ENCODE measurements at places on chromosomes 5 and 9.

DNA sequence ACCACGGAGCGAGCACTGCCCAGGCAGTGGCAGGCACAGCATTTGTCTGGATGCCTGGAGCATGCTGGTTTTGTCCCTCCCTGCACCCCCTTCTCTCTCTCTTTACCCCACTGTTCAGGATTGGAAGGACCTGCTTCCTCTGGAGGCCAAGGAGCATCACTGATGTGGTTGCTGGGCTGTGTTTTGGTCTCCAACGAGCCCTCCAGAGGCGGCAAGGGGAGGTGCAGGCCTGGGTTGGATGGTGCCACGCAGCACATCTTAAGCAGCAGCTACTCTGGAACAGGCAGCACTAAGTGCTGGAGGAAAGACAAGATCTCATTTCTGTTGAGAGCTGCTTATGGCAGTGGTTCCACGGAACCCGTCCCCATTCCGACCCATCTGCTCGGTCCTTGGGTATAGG lies 139.6 kb downstream of the CMYA5 start:
- no peak for DNase-seq

GRCh38 chr5:122182491-122182921 lies 53.2 kb downstream of the ZNF474 start:
- DNase-seq = no peak

DNA sequence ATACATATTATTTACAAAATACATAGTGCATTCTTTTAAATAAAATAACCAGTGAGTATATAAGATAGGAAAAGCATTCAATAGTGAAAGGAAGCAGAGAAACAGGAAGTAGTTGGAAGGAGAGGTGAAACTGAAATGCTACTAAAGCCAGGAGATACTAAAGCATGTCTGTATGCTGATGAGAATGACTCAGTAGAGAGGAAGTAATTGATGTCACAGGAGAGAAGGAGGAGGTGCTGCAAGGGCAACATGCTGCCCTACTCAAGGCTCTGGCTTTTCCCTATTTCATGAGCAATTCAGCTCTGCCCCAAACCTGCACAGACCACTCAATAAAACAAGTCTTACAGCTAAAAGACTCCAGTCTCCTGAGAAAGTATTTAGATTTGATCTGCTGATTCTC lies 108.5 kb upstream of the TXNDC8 start:
- no peak for DNase-seq

GRCh38 chr5:81132381-81132780 lies 100.7 kb upstream of the CKMT2 start:
- DNase-seq = no peak

DNA sequence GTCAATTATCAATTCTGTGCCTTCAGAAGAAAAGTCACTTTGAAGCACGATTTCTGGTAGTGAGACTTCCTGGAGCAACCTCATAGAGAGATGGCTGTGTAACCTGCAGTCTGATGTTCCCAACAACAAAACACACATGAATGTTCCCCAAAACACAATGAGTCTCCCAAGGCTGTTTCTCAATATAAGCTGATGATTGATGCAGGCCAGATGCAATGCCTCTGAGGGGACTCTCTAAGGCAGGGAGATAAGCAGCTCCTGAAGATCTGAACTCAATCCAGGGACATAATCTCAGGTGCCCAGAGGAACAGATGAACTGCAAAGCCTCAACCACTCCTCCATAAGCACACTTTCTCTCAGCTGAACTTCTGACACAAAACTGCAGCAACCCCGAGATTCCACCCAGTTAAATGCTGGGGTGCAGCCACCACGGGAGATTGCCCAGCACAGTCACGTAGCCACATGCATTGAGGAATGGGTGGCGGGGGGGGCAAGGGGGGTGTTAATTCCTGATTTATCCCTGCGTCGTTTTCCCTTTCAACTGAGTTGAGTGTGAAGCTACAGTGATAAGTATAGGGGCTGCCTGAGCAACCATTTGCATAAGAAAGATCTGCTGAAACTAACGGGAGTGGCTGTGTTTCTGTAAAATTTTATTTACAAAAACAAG lies 122.7 kb upstream of the RASEF start:
- no peak for DNase-seq

DNA sequence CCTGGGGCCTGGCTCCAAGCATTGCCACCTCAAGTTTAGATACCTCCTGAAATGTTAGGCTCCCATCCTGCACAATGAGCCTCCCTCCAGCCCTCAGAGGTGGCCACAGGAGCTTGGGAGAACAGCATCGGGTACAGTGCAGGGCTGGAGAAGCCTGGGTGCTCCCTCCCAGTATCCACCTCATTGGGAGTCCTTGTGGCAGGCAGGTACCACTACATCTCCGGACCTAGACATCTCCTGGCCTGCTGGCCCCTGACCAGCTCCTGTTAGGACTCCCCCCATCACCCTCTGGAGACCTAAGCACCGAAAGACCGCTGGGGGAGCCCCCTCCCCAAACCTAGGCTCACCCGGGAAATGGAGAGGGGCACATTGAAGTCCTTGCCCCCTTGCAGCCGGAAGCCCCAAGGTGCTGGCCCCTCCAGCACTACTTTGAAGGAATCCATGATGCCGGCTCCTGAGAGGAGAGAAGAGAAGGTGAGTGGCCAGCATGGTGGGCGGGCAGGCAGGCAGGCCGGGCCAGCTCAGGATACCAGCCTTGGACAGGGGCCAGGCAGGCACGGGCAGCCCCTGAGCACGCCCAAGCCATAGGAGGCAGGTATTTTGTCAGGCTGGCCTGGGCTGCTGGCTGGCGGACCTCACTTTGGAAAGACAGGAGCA lies 1.2 kb downstream of the PDLIM7 start:
- peak; percentile 81 for DNase-seq

- DNase-seq = no peak
Measured at GRCh38 chr5:109935833-109936490, 246.2 kb downstream of the MAN2A1 start.

GRCh38 chr5:39498278-39498952 lies 73.6 kb upstream of the DAB2 start:
- DNase-seq = no peak

- DNase-seq = no peak
Measured at GRCh38 chr5:41834506-41834905, 35.7 kb downstream of the OXCT1 start.

GRCh38 chr9:95783426-95783975 lies 92.0 kb upstream of the ERCC6L2 start:
- peak; percentile 69 for DNase-seq

DNA sequence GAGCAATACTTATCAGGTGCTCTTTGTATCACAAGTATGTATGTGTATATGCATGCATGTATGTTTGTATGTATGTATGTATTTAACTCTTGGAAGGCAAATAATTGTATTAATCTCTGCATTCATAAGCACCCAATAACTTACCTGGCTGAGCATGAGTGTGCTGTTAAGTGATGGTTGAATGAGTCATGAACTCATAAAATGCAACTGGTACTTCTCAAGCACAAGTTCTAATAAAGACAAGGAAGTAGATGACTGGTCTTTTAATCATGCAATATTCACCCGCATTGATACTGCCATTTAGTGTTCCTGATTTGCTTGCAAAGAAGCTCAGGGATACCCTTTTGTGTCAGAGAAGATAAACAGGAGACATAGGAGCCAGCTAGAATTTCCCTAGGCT lies 204.9 kb upstream of the TRPM3 start:
- DNase-seq = no peak

- no peak for DNase-seq
Measured at GRCh38 chr5:88829054-88829453, 53.9 kb downstream of the MEF2C start.

GRCh38 chr9:750249-750967 lies 91.1 kb upstream of the DMRT1 start:
- no peak for DNase-seq

DNA sequence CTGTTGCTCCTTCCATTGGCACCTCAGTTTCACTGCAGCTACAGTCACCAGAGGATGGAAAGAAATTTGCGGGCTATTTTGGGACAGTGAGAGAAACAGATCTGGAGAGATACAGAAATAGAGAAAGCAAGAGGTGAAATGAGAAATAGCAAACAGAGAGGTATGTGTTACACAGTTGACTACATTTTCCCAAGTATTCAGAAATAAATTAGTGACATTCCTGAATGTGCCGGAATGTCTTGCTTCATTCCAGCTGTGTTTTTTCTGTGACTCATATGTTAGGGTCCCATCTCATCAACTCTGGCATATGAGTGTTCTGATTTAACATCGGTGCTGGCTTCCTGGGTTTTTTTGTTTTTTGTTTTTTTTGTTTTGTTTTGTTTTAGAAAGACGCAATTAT lies 63.8 kb upstream of the ZNF462 start:
- peak; percentile 6 for DNase-seq

DNA sequence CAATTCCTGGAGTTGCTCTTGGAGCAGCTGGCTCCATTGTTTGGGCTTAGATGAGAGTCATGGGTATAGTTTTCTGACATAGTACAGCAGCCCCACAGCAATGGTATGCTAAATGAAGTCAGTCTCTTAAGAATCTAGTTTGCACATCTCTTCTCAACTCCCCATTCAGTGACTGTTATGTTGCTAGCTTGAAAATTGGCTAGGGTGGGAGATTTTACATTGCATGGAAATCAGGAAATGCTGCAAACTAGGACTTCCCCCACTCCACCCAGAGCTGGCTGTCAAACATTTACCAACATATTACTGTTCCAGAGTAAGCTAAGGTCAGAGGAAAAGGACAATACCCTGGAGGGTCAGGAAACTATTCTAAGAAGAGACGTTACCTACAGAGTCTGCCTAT lies 17.6 kb upstream of the FCHO2 start:
- no peak for DNase-seq

GRCh38 chr9:99511723-99512122 lies 289.6 kb downstream of the SEC61B start:
- no peak for DNase-seq

GRCh38 chr5:21681911-21682310 lies 1171.2 kb downstream of the CDH12 start:
- no peak for DNase-seq

DNA sequence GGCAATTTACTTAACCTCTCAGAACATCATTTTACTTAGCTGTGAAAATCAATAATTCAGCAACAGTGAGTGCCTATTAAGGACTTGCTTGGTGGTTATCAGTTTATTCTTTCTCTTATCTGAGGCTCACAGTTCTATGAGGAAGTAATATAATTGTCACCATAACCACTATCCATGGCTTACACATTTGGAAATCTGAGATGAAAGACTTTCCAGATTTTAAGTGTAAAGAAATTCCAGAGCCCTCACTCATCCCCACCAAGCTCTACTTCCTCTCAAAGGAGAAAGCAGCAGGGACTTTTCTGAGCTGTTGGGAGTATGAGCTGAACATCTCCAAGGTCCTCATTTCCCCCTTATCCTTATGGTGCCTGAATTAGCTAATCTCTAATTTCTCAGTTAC lies 321.5 kb downstream of the FBXL7 start:
- DNase-seq = no peak

GRCh38 chr5:64900618-64901017 lies 131.9 kb downstream of the CWC27 start:
- DNase-seq = no peak

- DNase-seq = no peak
Measured at GRCh38 chr9:33250458-33250995, 10.6 kb downstream of the SPINK4 start.

- DNase-seq = no peak
Measured at GRCh38 chr5:17381932-17382331, 116.1 kb upstream of the TAF11L2 start.

GRCh38 chr9:134482226-134482625 lies 156.0 kb downstream of the RXRA start:
- no peak for DNase-seq

DNA sequence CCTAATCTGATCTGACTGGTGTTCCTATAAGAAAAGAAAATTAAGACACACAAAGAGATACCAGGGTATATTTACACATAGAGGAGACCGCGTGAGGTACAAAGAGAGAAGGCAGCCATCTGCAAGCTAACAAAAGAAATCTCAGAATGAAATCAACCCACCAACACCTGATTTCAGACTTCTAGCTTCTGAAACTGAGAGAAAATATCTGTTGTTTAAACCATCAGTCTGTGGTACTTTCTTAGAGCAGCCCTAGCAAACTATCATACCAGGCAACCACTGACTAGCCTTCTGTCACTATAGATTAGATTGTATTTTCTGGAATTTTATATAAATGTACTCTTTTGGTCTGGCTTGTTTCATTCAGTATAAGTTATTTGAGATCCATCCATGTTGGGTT lies 779.3 kb upstream of the ACO1 start:
- no peak for DNase-seq

DNA sequence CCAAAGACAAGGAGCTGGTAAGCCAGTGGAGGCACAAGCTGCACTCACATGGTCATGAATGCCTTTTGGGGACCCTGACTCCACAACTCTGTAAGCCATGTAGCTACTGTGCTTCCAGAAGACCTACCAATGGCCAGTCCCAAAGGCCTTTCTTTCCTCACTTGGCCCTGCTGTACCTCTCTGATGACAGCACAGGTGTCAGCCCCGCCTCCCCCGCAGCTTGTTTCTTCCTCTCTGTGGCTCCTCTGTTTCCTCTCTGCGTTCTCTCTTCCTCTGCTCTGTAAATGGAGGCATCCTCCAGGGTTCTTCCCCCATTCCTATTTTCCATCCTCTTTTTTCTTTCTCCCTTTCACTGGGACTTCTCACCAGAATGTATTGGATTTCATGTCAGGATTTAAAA lies 26.7 kb downstream of the SH3TC2 start:
- no peak for DNase-seq

GRCh38 chr9:75826314-75826713 lies 64.2 kb upstream of the PCSK5 start:
- DNase-seq = no peak
